Stimulated activated CD8-positive, alpha-beta memory T cell treated with anti-CD3 and anti-CD28 coated beads, Interleukin-15, amount 100 ng/mL, for 24 hours (primary cell): ENCODE measurements at places on chromosomes 2 and 18.

GRCh38 chr18:24601585-24601984, 141.1 kb downstream of the HRH4 start:
- DNase-seq, result no peak

- DNase-seq, result no peak
Observed at GRCh38 chr2:98805412-98806171, 74.7 kb upstream of the MGAT4A start.

DNA sequence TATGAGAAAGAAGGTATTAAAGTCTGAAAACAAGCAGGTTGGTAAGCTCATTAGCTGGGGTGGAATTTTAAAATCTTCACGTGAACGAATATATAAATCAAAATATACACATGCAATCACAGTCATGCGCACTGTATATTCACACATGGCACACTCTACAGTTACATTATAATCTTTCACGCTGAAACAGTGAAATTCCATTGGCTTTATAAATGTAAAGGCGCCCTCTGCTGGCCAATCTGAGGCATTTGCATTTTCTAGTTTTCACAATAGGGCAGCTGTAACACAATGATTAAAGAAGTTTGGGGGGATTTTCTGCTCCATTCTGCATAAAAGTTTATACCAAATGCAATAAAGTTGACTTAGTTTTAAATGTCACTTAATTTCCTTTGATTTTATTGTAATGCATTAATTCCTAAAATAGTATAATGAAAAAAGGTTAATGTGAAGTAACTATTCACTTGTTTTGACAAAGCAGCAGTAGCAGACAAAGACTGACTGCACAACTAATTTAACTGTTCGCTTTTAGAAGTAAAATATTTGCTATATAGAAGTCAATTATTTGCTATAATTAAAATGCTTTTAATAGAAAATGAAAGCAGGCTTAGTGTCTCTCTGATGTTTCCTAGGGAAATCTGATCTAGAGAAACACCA, 17.2 kb downstream of the IFIH1 start:
- DNase-seq, result no peak

DNA sequence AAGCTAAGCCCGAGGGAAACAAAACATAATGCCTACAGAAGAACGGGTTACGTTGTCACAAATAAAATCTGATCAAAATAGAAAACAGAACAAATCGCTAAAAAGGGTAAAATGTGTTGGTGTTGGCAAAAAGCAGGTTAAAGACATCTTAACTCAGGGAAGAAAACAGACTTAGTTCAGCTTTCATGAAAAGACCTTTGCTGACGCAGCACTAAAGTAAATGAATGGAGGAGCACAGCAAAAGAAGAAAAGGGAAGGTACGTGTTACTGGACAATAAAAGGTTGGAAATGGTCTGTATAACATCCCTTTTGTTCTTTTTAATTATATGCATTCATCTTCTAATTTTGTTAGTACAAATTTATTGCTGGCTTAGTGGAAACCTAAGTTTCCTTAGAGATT, 117.4 kb upstream of the DSEL start:
- DNase-seq, result no peak

- no peak for DNase-seq
Observed at GRCh38 chr18:56579451-56579850, 58.9 kb downstream of the TXNL1 start.

- no peak for DNase-seq
Observed at GRCh38 chr18:74493689-74494088, 2.5 kb upstream of the CNDP2 start.

- DNase-seq, result no peak
Observed at GRCh38 chr2:30956995-30957394, 149.7 kb upstream of the CAPN13 start.

DNA sequence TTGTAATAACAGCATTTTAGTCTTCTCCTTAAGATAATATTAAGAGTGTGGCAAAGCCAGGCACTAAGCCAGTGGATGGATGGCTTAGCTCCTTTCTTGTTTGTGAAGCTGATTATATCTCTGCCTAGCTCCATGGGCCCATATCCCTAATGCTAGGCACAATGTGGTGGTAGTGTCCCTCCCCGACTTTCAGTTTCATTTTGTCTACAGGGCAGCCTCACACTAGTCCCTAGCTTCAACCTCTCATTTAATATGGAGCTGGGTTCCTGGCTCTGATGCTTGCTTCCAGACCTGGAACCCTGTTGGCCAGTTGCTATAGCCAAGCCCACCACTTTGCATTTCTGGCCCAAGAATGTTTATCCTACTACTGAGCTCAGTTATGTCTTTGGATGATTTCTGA, 437.0 kb upstream of the MEIS1 start:
- DNase-seq, result no peak
